Mesenteric fat pad (tissue), 1 donor: ENCODE measurements at places on chromosomes 11 and 22. TPM values are rescaled to one million over a fixed set of nuclear protein-coding genes. Genes with fewer than 3 reads are reported as not detected.
A peak's percentile ranks its signal among the peaks of the same experiment; 100 is the strongest.

GRCh38 chr22:41241133-41241676, 474 bp upstream of the CHADL start:
- no peak for DNase-seq

NRGN gene
- 4.0 TPM for total RNA-seq

DNA sequence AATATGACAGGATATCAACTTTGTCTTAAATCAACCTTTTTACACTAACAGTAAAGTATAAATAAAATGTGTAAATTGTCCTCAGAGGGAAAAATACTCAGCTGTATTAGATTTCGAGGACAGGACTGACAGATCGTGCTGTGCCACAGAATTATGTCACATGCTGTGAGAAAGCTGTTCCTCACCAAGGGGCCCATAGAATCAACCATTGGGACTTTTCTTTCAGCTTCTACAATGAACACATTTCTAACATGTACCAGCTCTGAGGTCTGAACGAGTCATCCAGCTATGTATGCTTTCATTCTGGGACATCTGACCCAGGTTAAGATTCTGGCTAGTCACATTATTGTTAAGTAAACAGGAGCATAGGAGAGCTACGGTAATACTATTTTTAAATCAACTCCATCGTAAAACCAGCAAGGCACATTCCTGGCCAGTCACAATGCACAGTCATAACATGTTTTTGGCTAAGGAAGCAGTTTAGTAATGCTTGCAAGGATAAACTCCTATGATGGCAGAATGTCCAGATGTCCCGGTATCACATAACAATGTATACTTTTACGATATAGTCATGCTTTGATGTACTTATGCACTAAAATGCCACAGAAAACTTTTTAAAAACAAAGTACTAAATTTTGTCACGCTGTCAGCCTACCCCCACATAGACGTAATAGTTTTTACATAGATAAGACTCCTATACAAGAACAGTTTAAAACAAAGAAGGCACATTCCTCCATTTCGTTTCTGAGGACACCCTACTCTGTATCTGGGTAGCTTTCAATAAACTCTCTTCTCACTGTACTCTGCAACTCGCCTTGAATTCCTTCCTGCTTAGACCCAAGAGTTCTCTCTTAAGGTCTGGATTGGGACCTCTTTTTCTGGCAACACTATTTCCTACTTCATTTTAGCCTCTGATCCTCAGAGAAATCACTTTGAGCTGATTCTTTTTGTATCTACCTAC, 27.4 kb downstream of the ZNF214 start:
- no peak for DNase-seq

DNA sequence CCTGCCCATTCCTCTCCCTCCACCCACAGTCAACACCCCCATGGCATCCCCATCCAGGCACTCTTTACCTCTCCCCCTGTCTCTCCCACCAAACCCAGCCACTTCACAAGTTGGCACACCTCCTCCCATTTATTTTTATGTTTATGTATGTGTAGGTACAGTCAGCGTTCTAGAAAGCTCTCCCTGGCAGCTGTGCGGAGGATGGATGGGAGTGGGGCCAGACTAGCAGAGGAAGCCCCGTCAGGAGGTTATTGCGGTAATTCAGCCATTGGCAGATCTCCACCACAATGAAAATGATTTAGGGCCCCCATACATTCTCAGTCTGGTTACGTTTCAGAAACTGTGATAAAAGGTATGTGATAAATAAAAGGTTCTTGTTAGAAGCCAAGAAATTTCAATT, 51.3 kb downstream of the BTG4 start:
- DNase-seq: no peak

- DNase-seq: peak; percentile 81
Measured at GRCh38 chr22:43848366-43849171, 13.7 kb downstream of the SULT4A1 start.
